ENCODE measurements at places on chromosomes 3 and 15.
A peak's percentile ranks its signal among the peaks of the same experiment; 100 is the strongest.

- no peak for DNase-seq
These were observed 19.4 kb upstream of the ADAMTS7 start for GRCh38 chr15:78830514-78831228.

DNA sequence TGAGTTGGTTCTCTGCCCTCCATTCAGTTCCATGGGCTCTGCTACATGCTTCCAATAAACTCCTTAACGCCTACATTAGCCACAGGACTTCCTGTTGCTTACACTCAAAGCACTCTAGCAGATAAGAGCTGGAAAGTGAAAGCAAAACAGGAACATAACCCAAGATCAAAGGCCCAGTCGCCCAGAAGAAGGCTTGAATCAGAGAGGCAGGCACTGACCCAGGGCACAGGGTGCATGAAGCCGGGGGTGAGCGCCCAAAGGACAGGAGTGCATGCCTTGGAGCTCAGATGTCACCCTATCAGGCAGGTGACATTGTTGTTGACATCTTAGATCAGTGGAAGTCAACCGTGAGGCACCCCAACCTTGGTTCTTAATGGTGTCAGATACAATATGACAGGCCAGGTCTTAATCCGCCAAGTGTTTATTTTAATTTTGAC, 235.1 kb downstream of the UACA start:
- no peak for DNase-seq

DNA sequence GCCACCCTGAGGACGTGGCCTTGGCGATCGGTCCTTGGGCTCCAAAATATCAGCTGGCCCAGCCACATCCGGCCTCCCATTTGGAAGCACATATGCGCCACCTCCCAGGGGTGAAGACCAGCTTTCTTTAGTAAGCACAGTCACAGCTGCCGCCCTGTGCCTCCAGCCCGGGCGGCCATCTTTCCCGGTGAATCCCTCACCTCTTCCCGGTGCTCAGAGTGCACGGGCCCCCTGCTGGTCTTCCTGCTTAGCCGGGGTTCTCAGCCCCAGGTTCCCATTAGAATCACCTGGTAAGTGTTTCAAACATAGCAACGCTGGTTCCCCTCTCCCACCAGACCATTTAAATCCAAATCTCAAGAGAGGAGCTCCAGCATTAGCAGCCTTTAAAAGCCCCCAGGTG, 232.2 kb downstream of the VPS13C start:
- peak; percentile 33 for DNase-seq

- no peak for DNase-seq
These were observed 34.4 kb downstream of the SPSB4 start for GRCh38 chr3:141085343-141086070.

GRCh38 chr15:55990998-55991397, 2.4 kb downstream of the NEDD4 start:
- DNase-seq: no peak

- DNase-seq: no peak
These were observed 293.8 kb downstream of the MEX3B start for GRCh38 chr15:81751816-81752545.

- no peak for DNase-seq
These were observed 449.1 kb downstream of the MFSD1 start for GRCh38 chr3:159250961-159251360.

GRCh38 chr3:185978516-185978915, 40.7 kb upstream of the TRA2B start:
- DNase-seq: no peak

- DNase-seq: no peak
These were observed 37.7 kb upstream of the GK5 start for GRCh38 chr3:142263112-142263511.

DNA sequence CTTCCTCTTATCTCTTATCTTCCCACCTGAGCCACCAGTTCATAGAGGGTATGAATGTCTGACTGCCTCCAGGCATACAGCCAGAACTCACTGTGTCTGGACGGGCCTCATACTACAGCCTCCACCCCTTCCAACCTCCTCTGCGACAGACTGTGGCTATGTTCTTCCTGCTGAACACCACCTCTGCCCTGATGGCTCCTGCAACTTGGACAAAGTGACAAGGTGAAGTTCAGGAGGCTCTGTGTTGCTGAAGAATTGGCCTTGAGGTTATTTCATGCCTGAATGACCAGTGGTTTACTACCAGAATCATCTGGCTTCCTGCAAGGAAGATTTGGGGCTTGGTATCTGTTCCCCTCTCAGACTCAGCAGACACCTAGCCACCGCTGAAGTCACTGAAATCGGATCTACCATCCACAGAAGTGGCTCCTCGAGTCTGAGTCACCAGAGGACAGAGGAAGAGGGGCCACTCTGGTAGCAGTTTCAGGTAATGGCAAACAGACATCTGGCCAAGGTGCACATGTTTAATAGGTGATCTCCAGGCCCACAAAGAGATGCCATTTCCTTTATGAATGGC, 14.2 kb upstream of the ULK3 start:
- no peak for DNase-seq

GRCh38 chr3:77414881-77415280, 375.0 kb downstream of the ROBO2 start:
- DNase-seq: no peak

DNA sequence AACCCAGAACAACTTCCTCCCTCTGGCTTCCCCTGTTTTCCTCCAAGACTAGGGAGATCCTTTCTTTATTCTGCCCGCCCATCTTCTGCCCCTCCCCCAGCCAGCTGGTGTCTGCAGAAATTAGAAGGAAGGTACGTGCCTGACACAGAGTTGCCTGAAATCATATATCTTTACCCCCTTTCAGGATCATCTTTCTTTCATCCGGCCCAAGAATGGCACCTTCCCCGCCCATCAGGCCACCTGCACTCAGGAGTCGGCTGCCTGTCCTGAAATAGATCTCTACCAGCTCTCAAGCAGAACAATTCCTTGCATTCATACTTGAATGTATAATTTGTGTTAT, 133.7 kb downstream of the VGLL4 start:
- no peak for DNase-seq

DNA sequence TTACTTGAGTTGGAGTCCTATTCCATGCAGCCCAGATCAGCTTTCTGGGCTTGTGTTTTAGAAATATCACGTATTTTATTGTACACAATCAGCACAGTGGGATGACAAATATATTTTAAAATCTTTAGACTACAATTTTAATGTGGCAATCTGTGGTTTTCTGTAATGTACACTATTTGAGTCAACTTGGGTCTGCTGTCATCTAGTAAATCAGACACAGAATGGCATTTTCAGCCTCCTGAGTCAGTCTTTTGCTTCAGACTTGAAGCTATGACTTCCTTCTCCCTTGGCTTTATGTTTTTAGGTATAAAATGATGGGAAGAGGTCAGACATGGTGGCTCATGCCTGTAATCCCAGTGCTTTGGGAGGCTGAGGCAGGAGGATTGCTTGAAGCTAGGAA, 232.1 kb downstream of the NECTIN3 start:
- no peak for DNase-seq

DNA sequence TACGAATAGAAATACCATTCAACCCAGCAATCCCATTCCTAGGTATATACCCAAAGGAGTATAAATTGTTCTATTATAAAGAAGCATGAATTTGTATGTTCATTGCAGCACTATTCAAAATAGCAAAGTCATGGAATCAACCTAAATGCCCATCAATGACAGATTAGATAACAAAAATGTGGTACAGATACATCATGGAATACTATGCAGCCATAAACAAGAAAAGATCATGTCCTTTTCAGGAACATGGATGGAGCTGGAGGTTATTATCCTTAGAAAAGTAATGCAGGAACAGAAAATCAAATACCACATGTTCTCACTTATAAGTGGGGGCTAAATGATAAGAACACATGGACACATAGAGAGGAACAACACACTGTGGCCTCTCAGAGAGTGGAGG, 571.9 kb downstream of the RBMS3 start:
- no peak for DNase-seq

All from K562 (cell line).